ENCODE measurements at places on chromosomes 12 and 14. TPM values are rescaled to one million over a fixed set of nuclear protein-coding genes. Genes with fewer than 3 reads are reported as not detected.

DNA sequence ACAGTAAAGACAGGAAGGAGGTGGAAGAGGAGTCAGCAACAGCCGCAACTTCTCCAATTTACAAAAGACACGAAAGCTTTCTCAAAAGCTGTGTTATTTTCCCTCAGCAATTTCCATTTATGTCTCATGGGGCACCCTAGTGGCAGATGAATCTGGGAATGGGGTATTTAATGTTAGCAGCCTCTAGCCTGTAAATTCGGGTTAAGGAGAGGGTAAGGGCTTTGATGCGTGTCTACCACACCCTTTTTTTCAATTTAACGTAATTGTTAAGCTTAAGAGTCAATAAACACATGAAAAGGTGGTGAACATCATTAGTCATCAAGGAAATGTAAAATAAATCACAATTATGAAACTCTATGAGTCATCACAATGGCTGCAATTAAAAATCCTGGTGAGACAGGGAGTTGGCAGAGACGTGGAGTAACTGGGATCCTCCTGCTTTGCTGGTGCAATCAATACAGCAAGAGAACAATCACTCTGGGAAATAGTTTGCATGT lies 986.4 kb downstream of the AACS start:
- no peak for DNase-seq
- H3K4me1 ChIP-seq, result no peaks in the 10 kb centered on the region
- no peaks in the 10 kb centered on the region for H3K27me3 ChIP-seq
- H3K36me3 ChIP-seq, result no peaks in the 10 kb centered on the region

DNA sequence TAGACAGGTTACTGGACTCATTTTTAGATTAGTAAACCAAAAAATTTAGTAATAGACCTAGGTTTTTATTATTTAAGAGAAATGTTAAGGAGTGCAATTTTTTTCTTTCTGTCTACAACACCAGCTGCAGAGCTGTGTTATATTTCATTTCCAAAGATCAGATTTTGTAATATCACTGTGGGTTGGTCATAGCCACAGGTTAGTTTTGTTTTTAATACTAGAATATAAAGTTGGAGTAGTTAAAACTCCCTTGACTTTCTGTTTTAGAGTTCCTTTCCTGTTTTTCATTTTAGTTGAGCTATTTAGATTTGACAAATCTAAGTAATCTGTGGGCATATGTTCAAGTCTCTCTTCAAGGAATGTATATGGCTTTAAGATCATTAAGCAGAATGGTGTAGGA lies 30.7 kb upstream of the GARIN2 start:
- H3K27ac ChIP-seq, result no peak overlapping the region
- H3K4me3 ChIP-seq, result no peak overlapping the region
- no peaks in the 10 kb centered on the region for H3K4me1 ChIP-seq
- H3K27me3 ChIP-seq, result no peaks in the 10 kb centered on the region

DNA sequence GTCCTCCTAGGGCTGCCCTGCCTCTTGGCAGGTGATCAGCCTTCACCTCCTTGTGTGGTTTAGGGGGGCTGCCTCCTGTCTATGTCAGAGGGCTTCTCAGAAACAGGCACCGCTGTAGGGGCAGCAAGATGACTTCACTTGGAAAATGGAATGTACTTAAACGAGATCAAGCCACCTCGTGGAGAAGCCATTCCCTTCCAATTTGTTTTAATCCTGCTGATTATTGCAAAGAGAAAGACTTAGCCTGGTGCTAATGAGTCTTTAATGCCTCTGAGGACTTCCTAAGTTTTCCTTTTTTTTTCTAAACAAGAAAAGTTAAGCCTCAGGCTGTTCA lies 62.3 kb upstream of the RFLNA start:
- no peaks in the 10 kb centered on the region for H3K27me3 ChIP-seq
- H3K4me1 ChIP-seq, result no peaks in the 10 kb centered on the region
- H3K36me3 ChIP-seq, result no peaks in the 10 kb centered on the region
- no peak overlapping the region for H3K27ac ChIP-seq
- DNase-seq, result no peak
- H3K4me3 ChIP-seq, result no peak overlapping the region

DNA sequence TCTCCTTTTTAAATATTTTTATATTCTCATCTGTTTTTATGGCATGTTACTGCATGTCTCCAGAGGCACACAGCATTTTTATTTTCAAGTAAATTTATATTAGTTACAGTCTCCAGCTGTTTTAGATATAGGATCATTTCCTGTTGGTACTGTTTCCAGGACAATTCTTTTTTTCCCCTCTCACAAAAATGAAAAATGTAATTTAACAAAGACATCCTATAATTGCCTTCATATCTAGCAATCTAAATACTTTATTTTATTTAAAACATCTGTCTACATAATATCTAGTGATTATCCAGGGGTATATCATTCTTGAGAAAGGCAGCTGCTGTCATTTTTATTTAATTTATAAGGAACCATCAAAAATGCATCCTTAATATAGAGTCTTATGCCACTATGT lies 272.4 kb upstream of the NPAS3 start:
- H3K4me1 ChIP-seq, result no peaks in the 10 kb centered on the region
- H3K4me3 ChIP-seq, result no peak overlapping the region
- no peak overlapping the region for H3K27ac ChIP-seq
- no peaks in the 10 kb centered on the region for H3K27me3 ChIP-seq

- no peaks in the 10 kb centered on the region for H3K4me1 ChIP-seq
- no peaks in the 10 kb centered on the region for H3K27me3 ChIP-seq
- no peak overlapping the region for H3K27ac ChIP-seq
- DNase-seq, result no peak
Measured at GRCh38 chr12:59619461-59620240, 23.8 kb downstream of the SLC16A7 start.

- H3K4me3 ChIP-seq, result no peak overlapping the region
- H3K4me1 ChIP-seq, result peaks cover 4% of the 10 kb centered on the region
- DNase-seq, result no peak
- no peaks in the 10 kb centered on the region for H3K36me3 ChIP-seq
Measured at GRCh38 chr14:101595887-101596721, 34.8 kb downstream of the DIO3 start.

- H3K27me3 ChIP-seq, result no peaks in the 10 kb centered on the region
- no peak overlapping the region for H3K4me3 ChIP-seq
- no peak for DNase-seq
- no peak overlapping the region for H3K27ac ChIP-seq
- H3K36me3 ChIP-seq, result no peaks in the 10 kb centered on the region
Measured at GRCh38 chr12:118846416-118846815, 134.9 kb upstream of the SRRM4 start.

GRCh38 chr14:104386151-104386841 lies 193.3 kb upstream of the C14orf180 start:
- no peaks in the 10 kb centered on the region for H3K4me1 ChIP-seq
- peaks cover 3% of the 10 kb centered on the region for H3K27me3 ChIP-seq
- DNase-seq, result no peak
- H3K36me3 ChIP-seq, result no peaks in the 10 kb centered on the region

DNA sequence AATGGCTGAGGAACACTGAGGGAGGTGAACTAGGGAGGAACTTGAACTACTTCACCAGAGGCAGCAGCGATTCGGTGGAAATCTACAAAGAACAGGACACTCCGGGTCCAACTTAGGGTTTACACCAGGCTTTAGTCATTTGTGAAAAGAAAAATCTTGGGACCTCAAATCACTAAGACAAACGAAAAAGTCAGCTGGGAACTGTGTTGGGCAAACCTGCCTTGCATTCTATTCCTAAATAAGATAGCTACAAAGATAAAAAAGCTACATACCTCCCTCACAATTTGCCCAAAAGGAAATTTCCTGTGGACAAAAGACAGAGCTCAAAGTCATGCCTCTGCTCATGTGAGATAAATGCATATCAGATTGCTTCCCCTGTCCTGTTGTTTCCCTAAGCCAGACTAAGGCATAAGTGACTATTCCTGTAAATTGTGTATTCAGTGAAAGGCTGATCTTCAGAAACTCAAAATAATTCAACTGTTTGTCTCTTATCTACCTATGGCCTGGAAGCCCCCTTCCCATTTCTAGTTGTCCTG lies 106.6 kb downstream of the APAF1 start:
- no peak overlapping the region for H3K27ac ChIP-seq
- no peak for DNase-seq
- no peaks in the 10 kb centered on the region for H3K4me1 ChIP-seq
- no peaks in the 10 kb centered on the region for H3K36me3 ChIP-seq
- H3K27me3 ChIP-seq, result no peaks in the 10 kb centered on the region

GRCh38 chr12:52415870-52416750 lies 10.0 kb upstream of the KRT82 start:
- H3K36me3 ChIP-seq, result no peaks in the 10 kb centered on the region
- no peak for DNase-seq
- no peaks in the 10 kb centered on the region for H3K27me3 ChIP-seq
- peak overlapping the region; percentile 59 for H3K27ac ChIP-seq
- H3K4me1 ChIP-seq, result no peaks in the 10 kb centered on the region

GRCh38 chr12:116399055-116399454 lies 121.6 kb upstream of the MED13L start:
- no peak overlapping the region for H3K27ac ChIP-seq
- no peak overlapping the region for H3K4me3 ChIP-seq
- no peaks in the 10 kb centered on the region for H3K4me1 ChIP-seq
- no peaks in the 10 kb centered on the region for H3K36me3 ChIP-seq
- H3K27me3 ChIP-seq, result no peaks in the 10 kb centered on the region

DNA sequence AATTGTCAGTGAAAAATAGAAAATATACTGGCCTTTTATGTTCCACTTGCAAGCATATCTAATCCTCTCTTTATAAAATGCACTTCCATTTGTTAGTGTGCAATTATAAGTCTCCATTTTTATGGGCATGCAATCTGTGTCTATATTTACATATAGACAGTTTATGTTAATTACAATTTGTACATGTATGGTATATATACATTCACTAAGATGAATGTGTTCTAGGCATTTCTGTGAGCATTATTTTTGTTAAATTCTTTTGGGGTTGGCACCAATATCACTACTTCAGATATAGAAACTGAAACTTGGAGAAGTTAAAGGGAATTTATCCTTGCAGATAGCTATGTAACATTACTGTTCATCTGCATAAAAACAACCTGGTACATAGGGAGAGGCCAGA lies 470.8 kb upstream of the LMO3 start:
- no peaks in the 10 kb centered on the region for H3K36me3 ChIP-seq
- no peak for DNase-seq
- no peaks in the 10 kb centered on the region for H3K27me3 ChIP-seq
- no peaks in the 10 kb centered on the region for H3K4me1 ChIP-seq
- no peak overlapping the region for H3K27ac ChIP-seq

GRCh38 chr12:110366321-110367142 lies 37.0 kb downstream of the ANAPC7 start:
- no peak overlapping the region for H3K27ac ChIP-seq
- DNase-seq, result peak; percentile 39

- H3K4me1 ChIP-seq, result no peaks in the 10 kb centered on the region
- peaks cover 82% of the 10 kb centered on the region for H3K27me3 ChIP-seq
- DNase-seq, result no peak
Measured at GRCh38 chr12:53937099-53937498, 1.5 kb upstream of the HOXC13 start.

DNA sequence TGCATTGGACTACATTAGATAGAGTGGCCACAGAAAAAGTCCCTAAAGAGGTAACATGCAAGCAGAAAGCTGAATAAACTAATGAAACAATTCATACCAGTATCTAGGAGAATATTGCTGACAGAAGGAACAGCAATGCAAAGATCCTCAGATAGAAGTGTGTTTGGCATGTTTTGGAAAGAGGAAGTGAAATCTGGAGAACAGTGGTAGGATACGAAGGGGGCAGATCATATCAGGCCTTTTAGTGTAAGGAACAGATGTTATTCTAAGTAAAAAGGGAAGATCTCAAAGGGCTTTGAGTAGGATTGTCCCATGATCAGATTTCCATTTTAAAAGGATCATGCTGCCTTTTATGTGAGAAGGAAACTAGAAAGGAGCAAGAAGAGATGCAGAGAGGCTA lies 342.9 kb downstream of the PAWR start:
- H3K27me3 ChIP-seq, result no peaks in the 10 kb centered on the region
- no peak overlapping the region for H3K4me3 ChIP-seq
- no peaks in the 10 kb centered on the region for H3K36me3 ChIP-seq
- DNase-seq, result no peak

GRCh38 chr12:106025129-106025528 lies 113.6 kb downstream of the NUAK1 start:
- H3K27ac ChIP-seq, result no peak overlapping the region
- H3K27me3 ChIP-seq, result no peaks in the 10 kb centered on the region
- no peaks in the 10 kb centered on the region for H3K36me3 ChIP-seq
- no peak for DNase-seq
- no peak overlapping the region for H3K4me3 ChIP-seq

DNA sequence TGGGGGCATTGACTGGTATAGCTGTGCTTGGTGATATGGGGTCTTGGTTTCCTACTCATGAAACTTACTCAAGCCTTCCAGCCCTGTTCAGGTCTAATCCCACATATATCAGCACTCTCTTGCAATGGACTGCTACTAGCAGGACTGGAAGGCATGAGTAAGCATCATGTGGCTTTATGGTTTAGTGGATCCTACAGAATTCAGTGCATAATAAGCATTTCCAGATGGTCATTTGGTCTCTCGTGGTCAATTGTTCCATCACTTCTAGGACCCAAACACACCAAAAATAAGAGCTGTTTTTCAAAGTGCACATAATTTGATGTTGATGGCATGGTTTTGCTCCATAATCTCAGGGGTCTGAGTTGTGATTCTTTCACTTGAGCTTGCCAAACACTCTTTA lies 114.4 kb downstream of the LMNTD1 start:
- H3K27me3 ChIP-seq, result no peaks in the 10 kb centered on the region
- no peak overlapping the region for H3K27ac ChIP-seq
- H3K36me3 ChIP-seq, result no peaks in the 10 kb centered on the region
- H3K4me1 ChIP-seq, result peaks cover 2% of the 10 kb centered on the region

DNA sequence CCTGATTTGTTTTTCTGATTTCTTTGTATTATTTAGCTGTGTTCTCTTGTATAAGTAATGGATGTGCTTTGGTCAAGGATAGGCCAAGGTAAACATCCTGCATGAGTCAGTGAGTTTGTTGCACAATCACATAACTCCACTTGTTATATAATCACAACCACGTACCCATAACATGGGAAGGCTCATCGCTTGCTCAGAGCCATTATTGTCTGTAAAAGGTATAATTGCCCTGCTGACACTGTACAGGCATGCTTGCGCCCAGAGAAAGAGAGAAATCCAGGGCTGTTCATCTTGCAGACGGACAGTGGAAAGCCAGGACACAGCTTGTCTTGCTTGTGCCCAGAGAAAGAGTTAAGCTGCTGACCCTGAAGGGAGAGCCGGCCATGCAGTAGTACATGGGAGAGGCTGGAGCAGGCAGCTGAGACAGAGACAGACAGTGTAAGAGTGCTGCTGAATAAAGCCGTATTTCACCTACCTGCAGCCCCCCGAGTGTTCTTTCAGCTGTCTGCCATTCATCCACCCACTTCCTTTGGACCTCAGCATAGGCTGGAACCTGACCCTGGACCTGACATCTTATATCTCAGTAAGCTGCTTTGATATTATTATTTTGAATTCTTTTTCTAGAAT lies 174.7 kb upstream of the DAAM1 start:
- no peak for DNase-seq
- H3K4me3 ChIP-seq, result no peak overlapping the region
- H3K27ac ChIP-seq, result no peak overlapping the region
- H3K36me3 ChIP-seq, result no peaks in the 10 kb centered on the region
- H3K4me1 ChIP-seq, result no peaks in the 10 kb centered on the region
- no peaks in the 10 kb centered on the region for H3K27me3 ChIP-seq

Gene SMAGP
- 22.8 TPM for polyA plus RNA-seq

Gene KLHL33
- polyA plus RNA-seq, result 0.24 TPM

Gene EAPP
- polyA plus RNA-seq, result 46.0 TPM

Gene INF2
- polyA plus RNA-seq, result 58.5 TPM

Gene SPX
- polyA plus RNA-seq, result 28.2 TPM

Data from kidney (tissue), 22 donors.